ENCODE measurements at places on chromosomes 3 and 15.

DNA sequence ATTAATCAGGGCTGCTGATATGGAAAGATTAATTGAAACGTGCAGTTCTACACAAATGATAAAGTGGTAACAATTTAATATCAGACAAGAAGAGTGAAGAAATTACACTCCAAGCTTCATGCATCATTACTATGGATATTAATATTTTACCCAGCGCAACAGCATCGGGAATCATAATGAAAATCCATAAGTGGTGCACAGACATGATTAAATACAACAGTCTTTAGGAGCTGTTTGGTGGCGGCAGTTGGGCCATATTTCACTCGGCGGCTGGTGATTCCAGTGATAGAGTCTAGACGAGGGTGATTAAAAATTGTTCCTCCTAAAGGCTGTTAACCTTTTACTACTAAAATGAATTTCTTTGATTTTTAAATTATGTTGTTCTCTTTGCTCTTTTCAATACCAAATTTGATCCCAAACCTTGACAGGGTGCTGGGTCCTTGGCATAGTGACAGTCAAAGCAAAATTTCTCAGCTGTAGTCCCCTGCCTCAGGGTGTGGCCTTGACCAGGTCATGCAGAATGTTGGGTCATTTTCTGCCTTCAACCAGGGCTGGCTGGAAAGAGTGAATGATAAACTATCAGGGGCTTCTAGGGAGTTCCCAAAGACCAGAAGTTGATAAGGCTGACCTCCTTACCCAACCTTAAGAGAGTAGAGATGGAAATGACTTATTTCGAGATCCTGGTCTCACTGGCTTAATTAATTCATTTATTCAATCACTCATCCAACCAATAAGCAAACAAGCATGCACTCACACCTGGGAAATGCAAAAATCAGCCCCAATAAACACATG is 392.0 kb downstream of the IL20RB start:
- no peak for DNase-seq

DNA sequence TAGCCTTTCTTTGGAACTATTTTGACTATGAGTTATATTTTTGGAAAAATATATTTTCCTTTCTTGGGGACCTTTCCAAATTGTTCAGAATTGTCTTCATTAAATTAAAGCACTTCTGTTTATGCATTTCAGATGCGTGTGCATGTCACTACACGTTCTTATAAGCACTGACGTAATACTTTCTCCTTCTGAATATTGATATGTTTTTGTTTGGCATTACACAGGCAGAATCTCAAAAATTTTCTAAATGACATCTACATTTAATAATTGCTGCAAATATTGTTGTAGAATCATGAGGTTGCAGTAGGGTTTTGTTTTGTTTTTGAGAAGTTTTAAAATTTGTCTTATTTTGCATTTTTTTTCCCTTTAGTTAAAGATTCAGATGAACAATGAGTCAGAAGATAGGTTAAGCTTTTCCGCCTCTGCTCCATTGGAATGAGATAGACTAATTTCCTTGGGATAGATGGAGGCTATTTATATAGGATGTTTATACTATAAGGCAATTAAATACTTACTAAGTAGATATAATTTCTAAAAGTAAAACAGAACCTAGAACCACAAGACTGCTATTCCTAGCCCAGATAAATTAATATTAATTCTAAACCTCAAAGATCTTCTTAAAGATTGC is 110.8 kb downstream of the MBNL1 start:
- DNase-seq = no peak

DNA sequence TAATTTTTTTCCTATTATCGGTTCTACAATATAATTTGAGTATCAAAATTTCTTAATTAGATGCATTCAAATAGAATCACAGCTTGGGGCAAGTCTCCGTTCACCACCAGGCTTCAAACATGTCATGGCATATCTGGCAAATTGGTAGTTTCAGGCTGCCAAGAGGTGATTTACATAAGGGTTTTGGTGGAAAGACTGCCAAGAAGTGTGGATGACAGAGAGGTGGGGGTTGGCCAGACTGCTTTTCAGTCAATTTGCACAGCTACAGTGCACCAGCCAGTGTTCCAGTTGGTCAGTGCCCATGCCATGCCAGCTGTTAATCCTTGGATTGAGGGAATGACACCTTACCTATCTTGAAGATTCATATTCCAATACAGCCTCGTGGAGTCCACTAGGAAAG is 8.4 kb upstream of the GSK3B start:
- no peak for DNase-seq

GRCh38 chr15:78272316-78272715 is 8.0 kb downstream of the DNAJA4 start:
- DNase-seq = no peak

- DNase-seq = peak; percentile 83
Measured at GRCh38 chr15:81752546-81752942, 293.3 kb downstream of the MEX3B start.

GRCh38 chr3:51712038-51712420 is 5.2 kb downstream of the GRM2 start:
- DNase-seq = no peak

- no peak for DNase-seq
Measured at GRCh38 chr3:24648063-24648462, 153.4 kb upstream of the THRB start.

DNA sequence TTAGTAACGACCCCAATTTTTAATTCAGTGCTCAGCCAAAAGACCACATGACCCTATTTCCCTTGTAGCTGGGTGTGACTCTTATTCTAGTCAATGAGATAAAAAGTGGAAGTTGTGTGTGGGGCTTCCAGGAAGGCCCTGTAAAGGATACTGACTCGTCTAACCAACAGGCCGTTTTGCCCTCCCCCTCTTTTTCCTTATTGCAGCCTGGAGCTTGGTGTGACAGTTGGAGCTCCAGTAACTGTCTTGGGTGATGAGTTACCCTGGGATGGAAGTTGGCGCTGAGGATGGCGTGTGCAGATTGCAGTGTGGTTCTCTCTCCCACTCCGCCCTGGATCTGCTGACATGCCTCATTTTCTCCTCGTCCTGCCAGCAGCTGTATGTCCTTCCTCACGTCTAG is 209.3 kb upstream of the PROK2 start:
- DNase-seq = no peak

- DNase-seq = no peak
Measured at GRCh38 chr3:13167829-13168228, 94.6 kb upstream of the IQSEC1 start.

- no peak for DNase-seq
Measured at GRCh38 chr3:106302451-106303221, 433.8 kb upstream of the CBLB start.

GRCh38 chr3:52529376-52530333 is 4.0 kb downstream of the NT5DC2 start:
- DNase-seq = no peak

GRCh38 chr15:33126559-33127290 is 67.8 kb downstream of the FMN1 start:
- DNase-seq = peak; percentile 4

All from NCI-H146 (cell line).